HAP-1 (cell line): ENCODE measurements at places on chromosomes 2 and 18.

DNA sequence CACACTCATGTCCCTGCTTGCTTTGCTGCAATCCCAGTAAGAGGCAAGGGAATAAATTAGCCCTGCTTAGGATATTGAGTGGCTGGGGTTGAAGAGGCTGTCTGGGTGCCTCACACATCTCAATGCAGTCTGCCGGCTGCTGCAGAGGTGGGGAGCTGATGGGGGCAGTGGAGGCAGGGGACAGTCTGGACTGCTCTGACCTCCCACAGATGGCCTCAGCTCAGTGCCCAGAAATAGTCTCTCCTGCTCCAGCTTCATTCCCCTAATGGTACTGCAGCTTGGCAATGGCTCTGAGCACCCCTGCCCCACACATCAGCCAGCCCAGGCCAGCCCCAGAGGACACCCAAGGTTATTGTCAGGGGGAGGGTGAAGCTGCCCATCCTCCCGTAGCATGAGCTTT lies 21.5 kb upstream of the TNS1 start:
- peak; percentile 1 for DNase-seq

DNA sequence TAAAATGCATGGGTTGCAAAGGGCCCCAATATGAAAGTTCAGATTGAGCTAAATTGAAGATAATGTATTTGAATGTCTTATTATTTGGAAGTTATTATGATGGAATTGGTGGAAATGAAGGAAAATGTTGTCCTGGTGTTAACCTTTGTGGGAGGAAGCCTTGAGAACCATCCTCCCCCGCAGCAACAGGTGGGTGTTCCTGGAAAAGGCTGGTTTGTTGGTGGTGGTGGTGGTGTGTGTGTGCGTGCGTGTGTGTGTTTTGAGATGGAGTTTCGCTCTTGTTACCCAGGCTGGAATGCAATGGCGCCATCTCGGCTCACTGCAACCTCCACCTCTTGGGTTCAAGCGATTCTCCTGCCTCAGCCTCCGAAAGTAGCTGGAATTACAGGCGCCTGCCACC lies 36.2 kb downstream of the CHRNA1 start:
- DNase-seq = no peak

DNA sequence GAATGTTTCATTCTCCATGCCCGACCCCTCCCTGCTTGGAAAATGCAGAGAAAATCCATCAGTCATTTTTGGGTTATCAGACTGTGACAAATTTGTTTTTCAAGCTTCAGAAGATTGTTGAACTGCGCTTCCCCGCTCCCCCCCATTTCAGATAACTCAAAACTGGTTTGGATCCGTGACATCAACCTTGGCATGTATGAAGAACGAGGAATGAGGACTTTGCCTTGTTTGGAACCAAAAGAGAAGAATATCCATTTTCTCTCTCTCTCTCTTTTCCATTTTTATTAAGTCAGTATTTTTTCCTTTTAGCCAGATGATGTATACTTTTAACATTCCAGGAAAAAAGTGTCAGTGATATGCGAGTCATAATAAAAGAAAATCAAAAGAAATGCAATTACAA lies 171.6 kb downstream of the BCL2 start:
- DNase-seq = no peak

DNA sequence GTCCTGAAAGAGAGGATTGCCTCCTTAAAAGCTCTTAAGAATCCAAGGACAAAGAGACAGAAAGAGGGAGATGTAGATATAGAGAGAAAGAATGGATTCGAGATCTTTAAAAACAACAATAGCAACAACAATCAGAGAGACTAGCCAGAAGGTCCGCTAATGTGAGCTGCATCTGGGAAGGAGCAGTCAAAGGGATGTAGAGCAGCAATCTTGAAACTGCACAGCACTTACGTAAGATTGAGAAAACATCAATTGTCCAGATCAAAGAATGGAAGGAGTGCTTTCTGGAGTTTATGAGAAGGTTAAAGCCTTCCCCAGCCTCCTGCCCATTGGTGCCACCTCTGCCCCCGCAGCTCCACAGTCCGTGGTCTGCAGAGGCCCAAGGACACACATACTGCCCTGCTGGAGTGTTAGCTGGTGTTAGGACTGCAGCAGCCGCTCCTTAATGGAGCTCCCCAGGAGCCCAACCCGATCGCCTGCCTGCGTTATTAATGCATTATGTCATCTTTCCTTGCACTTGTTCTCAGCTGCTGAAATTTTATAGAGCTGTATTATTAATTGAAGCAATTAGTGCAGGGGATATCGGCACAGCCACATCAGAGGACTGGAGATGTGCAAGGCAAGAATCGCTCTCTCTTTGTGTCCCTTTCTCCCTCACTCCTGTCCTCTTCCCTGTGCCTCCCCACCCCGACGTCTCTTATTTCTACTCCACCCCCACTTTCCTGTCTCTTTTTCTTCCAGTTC lies 94.2 kb upstream of the STPG4 start:
- no peak for DNase-seq

DNA sequence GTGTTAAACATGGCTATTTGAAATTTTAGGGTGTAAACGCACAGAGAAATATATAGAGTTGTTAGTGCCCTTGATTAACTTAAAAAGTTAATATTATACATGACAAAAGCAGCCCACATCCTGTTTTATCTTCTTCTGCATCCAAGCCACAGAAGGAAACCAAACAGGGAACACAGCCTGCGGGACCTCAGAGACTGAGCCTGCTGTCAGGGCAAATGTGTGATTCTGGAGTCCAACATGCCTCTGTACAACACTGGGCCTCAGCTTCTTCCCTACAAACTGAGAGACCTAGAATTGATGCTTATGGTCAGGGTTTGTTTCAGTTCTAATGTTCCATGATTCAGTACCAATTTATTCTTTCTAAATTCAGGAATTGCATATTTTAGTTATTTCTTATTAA lies 404.7 kb downstream of the FBXO15 start:
- no peak for DNase-seq

- no peak for DNase-seq
These were observed 42.7 kb upstream of the ZFP36L2 start for GRCh38 chr2:43269074-43269572.

DNA sequence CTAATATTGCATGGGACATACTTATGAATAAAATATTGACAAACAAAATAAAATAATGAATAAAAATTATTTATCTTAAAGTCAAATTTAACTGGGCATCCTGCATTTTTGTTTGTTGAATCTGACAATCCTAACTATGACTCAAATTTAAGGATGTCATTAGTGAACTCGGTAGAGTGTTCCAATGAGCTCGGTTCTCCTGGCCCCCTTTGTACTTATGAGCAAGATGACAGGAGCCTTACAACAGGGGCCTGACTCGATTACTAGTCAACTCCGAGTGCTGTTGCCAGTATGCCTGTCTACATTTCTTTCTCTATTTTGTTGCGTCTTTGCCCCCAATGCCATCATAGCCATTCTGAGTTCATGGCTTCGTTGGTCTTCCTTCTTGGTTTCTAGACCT lies 40.3 kb downstream of the HRH4 start:
- no peak for DNase-seq

DNA sequence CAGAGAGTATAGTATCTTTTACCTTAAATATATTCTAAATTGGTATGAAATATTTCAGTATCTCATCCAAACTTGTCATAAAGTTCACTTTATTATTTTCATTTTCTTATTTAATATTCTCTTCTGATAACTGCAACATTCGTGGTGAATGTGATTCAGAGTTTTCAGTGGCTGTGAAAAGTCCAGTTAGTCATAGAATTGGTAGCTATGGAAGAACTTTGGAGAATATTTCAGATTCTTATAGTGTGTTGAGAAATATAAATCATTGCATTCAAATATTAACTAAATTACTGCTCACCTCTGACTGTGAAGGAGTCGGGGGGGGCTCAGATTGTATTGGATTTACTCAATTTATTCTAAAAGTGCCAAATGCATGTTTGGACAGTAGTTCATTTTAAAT lies 178.6 kb upstream of the VWC2L start:
- DNase-seq = no peak
